ENCODE measurements at places on chromosomes 1 and 21.

DNA sequence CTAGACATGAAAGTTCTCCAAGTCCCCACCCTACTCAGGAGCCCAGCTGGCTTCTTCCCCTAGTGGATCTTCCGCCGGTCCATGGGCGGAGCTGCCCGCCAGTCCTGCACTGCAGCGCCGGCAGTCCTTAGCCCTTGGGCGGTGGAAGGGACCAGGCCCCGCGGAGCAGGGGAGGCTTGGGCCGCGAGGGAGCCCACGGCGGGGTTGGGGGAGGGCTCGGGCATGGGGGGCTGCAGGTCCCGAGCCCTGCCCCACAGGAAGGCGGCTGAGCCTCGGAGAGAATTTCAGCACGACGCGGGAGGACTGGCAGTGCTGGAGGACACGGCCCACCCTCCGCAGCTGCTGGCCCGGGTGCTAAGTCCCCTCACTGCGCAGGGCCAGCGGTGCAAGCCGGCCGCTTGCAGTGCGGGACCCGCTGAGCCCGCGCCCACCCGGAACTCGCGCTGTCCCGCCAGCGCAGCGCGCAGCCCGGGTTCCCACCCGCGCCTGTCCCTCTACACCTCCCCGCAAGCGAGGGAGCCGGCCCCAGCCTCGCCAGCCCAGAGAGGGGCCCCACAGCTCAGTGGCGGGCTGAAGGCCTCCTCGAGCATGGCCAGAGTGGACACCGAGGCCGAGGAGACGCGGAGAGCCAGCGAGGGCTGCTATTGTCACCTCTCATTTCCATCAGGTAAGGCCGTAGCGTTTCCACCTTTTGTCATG, 1398.6 kb downstream of the MRPL39 start:
- no peak for DNase-seq

DNA sequence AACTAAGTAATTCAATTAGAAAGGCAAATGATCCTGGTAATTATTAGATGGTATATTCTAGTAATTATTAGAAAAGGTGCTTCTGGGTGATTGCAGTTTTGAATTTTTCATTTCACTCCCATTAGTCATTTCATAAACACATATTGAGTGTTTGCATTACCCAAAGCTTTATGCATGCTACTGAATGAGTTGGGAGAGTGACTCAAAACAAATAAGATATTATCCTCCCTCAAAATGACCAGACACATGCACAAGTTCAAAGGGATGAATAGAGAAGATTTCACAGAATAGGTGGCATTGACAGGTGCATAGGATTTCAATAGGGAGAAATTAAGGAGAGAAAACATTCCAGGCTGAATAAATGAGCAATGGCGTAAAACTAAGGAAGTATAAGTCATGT, 84.7 kb downstream of the PHTF1 start:
- DNase-seq = no peak

GRCh38 chr1:161722406-161722805, 1.1 kb downstream of the FCRLB start:
- no peak for DNase-seq

DNA sequence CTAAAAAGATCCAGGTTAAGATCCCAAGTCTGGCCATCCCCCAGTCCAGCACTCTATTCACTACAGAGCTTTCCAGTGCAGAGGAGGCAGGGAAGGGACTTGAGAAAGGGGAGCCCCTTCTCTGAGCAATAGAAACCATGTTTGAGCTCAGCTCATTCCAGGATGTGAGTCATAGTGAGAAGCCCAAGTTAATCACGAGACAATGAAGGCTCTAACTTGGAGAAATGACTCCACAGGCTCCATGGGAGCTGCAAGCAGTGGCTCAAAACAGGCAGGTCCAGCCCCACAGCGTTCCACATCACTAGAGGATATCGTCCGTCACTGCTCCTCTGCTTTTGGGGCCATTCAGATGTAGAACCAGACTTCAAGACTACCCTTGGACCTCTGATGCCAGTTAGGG, 59.1 kb downstream of the CAMK2N1 start:
- DNase-seq = no peak

DNA sequence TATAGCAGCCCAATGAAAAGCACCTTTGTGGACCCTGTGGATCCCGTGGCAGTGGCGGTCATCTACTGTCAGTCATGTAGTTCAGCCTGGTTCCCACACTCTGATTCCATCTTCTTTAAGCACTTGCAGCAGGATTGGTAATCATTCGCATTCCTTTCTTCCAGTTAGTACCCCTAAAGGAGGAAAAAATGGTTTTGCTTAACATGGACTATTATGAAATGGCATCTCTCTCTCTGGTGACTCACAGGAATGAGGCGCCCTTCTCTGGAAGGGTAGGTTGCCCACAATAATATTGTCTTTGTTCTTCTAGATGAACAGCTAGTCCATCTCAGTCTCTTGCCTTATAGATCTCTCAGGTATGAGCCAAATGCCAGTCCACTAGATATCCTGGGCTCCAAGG, 127.9 kb upstream of the MROH9 start:
- no peak for DNase-seq

DNA sequence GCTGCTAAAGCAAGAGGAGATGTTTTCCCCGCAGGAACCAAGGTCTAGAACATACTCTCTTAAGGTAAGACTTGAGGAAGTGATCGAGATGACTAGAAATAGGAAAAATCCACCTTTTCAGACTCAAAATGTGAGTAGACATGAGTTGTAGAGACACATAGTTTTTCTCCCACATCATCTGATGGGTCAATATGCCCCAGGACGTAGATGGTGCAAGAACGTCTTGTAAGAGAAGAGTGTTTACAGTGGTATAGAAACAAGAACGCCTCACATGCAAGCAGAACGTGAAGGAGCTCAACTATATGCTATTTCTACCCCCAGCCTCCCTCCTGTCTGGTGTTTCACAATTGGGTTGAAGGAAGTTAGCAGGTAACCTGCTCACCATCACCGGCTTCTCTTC, 144.0 kb upstream of the BACE2 start:
- no peak for DNase-seq

DNA sequence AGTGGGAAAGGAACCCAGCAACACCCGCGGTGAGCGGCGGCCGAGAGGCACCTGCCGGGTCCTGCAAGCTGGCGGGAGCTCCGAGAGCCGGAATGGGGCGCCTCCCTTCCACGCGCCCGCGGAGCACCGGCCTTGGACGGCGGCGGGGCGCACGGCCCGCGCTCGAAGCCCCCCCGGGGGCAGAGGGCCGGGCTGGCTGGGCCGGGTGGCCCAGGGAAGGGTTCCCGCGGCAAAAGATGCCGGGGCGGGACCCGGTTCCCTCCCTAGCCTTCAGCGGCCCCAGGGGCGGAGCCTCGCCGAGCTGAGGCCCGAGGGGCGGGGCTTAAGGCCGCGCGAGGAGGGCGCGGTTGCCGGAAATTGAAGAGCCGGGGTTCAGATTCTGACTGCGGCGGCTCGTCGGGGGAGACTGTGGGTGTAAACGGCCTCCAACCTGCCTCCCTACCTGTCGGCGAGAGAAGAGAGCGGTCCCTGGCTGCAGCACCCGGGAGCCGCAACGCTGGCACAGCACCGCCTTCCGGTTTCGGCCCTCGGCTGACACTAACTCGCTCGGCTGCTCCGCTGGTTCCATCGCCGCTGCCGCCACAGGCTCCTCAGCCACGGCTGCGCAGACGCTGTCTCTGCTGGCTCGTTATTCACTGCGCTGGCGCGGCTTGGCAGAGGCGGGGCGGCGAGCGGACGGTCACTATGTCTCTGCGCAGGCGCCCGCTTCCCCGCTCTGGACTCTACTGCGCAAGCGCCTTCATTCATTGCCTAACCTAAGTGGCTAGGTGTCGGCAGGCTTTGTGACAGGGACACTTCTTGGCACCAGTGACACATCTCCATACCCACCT, at the start of gene RABIF:
RABIF (minus strand) TSS at position 619 of the 830 bp plus-strand sequence; CDS start at position 568, 51 bp downstream.
- peak; percentile 81 for DNase-seq

- no peak for DNase-seq
These were observed 187.8 kb downstream of the TOMM20 start for GRCh38 chr1:234940841-234941240.
